ENCODE measurements at places on chromosomes 7 and 10.

DNA sequence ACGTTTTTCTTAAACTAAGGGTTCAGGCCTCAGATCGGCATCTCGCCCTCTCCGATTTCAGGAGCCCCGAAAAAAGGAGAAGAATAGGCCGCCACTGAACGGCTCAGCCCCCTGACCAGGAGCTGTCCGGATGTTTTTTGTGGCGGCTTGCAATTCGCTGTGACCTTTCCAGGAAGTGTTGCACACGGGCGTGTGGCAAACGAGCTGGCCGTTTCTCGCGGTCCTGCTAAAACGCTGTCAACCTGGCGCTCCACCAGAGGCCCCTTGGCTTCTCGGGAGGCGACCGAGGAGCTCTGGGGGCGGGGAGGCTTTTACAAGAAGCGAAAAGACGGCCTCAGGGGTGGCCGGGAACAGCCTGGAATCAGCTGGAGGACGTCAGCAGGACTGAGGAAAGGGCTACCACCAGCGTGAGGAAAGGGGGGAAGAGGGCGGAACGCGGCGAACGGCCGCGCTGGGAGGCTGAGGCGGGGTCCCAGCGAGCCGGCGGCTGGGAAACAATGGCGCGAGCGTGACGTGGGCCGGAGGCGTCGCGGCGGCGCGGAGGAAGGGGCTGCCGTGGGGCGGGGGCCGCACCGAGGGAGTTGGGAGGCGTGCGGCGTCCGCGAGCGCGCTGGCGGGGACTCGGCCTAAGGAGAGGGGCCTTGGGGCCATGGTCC, 493 bp downstream of the NT5C2 start:
- DNase-seq = peak; percentile 13

DNA sequence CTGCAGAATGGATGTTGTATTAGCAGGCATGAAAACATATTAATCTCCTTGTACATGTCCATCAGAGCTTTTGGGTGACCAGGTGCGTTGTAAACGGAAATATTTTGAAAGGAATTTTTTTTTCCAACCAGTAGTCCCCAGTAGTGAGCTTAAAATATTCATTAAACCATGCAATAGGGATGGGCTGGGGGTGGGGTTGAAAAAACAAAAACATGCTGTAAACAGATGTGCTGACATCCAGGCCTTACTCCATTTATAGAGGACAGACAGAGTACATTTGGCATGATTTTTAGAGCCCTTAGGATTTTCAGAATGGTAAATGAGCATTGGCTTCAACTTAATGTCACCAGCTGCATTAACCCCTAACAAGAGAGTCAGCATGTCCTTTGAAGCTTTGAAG, 50.2 kb downstream of the PTPN12 start:
- no peak for DNase-seq

DNA sequence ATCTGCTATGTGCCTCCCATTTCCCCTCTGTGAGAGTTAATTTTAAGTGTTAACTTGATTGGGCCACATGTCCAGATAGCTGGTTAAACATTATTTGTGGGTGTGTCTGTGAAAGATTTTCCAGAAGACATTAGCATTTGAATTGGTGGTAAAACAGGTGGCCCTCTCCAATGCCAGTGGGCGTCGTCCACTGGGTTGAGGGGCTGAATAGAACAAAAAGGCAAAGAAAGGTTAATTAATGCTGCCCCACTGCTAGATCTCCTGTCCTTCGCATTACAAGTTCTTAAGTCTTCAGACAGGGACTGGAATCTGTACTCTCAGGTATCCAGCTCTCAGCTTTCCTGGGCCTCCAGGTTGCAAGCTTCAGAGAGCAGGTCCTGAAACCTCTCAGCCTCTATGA, 1160.9 kb upstream of the LRRN3 start:
- no peak for DNase-seq

GRCh38 chr7:6482307-6482706, 34.6 kb upstream of the DAGLB start:
- no peak for DNase-seq

DNA sequence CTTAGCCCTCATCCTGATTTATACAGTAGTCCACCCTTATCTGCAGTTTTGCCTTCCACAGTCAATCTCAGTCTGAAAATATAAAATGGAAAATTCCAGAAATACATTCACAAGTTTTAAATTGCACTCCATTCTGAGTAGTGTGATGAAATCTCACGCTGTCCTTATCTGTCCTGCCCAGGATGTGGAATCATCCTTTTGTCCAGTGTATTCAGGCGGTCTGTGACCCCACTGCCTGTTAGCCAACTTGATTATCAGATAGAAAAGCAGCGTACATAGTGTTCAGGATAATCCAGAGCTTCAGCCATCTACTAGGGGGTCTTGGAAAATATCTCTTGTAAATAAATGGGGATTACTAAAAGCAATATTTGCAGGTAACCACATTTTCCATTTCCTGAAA, 146.3 kb downstream of the MALRD1 start:
- DNase-seq = no peak

DNA sequence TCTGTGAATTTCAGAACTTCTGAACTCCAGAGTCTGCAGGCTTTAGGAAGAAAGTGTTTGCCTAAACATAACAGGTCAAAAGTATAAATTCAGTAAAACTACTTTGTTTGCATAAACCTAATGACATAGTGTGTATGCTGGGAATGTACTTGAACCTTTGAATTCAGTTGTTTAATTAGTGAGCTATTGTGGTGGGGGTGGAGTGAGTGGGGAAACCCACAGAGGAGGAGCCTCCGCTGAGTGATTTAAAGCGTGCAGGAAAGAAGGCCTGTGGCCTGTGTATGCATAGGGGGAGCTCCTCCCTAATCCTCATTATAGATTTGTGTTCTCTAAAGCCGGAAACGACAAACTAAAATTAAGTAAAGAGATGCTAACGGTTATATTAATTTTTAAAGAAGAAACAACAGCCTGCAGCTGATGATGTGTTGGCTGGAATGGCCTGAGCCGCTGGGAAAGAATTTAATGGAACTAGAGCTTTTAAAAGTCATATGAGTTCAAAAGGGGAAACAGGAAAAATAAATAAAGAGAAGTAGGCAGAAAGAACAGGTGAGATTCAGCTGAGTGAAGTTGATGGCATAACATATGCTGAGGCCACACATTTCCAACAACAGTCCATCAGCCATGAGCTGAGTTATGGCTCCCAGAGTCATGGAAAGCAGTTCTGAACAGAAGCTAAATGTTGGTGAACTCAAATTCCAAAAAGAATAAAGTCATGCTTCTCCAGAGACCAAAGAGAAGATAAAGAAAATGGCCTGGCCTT, 595.0 kb downstream of the GRM8 start:
- DNase-seq = no peak

DNA sequence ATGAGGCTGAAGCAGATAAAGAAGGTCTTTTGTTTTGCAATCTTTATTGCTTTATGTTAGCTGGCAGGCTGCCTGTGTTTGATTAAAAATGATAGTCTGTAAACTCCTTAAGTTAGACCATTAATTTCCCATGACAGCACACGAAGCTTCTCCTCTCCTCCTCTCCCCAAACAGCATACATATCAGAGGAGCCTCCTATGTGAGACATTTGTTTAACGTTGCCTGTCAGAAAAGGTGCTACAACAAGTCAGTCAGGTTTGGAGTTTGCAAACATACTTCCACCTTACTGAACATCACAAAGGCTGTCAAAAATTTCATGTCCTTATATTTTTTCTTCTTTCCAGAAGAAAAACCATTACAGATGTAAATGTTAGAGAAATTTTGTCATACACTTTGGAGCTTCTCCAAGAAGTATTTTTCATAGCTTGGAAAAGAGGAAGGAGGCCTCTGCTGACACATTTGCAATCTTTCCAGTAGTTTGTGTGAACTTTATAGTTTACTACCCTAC, 393.1 kb downstream of the EXOC4 start:
- no peak for DNase-seq

GRCh38 chr7:80770675-80771081, 132.2 kb downstream of the CD36 start:
- no peak for DNase-seq

GRCh38 chr10:72812415-72812752, 81.2 kb upstream of the OIT3 start:
- DNase-seq = no peak

DNA sequence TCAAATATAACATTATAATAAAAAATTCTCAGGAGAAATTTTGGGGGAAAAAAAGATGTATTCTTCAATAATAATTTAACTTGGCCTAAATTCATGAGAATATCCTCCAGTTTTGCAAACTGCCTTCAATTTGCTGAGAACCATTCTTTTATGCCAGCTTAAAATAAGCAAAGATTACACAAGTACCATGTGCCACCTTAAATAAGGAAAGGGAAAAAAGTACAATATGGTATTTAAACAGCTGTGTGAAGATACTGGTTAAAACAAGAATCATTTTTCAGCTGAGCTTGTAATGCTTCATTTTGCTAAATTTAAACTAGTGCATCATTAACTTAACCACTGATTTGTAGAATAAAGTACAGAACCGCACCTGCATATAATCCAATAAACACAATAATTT, 217.8 kb downstream of the LRRN3 start:
- no peak for DNase-seq

Measured in stimulated activated CD4-positive, alpha-beta T cell treated with anti-CD3 and anti-CD28 coated beads, TNF-alpha, amount 100 ng/mL, for 4 hours (primary cell).